ENCODE measurements at places on chromosomes 3 and 15. TPM values are rescaled to one million over a fixed set of nuclear protein-coding genes. Genes with fewer than 3 reads are reported as not detected.

DNA sequence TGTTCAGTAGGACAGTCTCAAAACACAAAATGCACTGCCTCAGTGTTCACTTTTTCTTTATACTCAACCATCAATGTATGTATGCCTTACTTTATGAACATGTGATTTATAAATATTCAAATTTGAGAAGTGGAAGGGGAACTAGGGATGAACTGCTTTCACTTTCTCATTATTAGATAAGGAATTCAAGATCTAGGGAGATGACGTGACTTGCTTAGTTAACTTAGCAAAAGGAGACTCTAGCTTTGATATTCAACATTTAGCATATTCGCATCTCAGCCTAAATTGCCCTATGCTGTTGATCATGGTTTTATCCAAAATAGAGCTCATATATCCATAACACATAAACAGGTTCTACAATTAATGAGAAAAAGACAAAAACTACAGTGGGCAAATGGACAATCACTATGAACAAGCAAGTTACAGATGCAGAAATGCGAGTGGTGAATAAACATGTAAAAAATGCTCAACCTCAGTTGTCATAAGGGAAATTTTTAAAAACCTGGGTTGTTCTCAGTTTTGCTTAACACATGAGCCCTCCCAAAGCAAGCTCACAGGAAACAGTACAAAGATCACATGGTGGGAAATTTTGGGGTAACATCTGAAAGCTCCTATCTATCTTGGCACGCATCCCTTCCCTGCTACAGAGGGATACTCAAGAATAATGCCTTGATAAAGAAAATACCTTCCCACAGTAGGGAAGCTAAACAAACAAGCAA lies 269.8 kb downstream of the THRB start:
- DNase-seq: no peak

DNA sequence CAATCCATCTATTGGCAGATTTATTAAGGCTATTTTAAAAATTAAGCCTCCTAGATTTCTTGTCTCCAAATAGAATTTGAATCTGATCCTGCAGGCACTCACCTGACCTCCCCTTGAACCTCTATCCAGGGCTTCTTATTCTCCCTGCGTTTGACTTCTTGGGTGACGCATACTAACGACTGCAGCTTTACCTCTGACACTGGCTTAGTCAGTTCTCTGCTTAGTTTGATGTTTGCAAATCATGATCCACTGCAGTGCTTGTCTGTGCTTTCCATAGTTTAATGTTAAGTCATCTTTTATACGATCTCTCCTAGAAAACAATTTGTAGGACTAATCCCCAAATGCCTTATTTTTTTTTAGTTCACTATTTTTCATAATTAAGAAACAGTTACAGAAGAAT lies 233.1 kb downstream of the ROBO1 start:
- no peak for DNase-seq

The CEP19 gene
- 1.5 TPM for total RNA-seq

DNA sequence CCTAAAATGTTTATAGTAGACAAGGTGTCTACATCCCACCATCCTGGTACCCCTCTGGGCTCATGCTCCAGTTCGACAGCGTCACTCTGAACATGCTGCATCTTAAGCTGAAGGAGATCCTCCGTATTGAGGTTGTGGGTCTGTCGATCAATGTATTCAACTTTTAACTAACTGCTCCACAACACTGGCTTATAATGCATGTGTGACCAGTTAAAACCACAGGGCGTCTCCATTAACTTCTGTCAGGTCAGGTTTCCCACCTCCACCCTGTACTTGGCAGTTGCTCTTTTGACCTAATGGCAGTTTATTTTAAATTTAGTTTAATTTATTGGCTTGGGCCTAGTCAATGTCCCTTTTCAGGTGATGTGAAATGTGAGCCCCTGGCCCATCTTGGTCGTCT lies 17.8 kb upstream of the RARRES1 start:
- no peak for DNase-seq

The CFAP100 gene
- total RNA-seq: not detected

DNA sequence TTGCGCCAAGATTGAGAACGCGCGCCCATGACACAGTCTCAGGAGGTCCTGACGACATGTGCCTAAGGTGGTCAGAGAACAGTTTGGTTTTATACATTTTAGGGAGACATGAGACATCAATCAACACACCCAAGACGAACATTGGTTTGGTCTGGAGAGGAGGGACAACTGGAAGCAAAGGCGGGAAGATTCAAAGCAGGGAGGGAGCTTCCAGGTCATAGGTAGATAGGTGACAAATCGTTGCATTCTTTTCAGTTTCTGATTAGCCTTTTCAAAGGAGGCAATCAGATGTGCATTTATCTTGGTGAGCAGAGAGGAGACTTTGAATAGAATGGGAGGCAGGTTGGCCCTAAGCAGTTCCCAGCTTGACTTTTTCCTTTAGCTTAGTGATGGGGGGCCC lies 828.4 kb upstream of the DPPA4 start:
- DNase-seq: peak; percentile 16

The PLA2G4F gene
- 0.16 TPM for total RNA-seq

The NDN gene
- 45.1 TPM for total RNA-seq

DNA sequence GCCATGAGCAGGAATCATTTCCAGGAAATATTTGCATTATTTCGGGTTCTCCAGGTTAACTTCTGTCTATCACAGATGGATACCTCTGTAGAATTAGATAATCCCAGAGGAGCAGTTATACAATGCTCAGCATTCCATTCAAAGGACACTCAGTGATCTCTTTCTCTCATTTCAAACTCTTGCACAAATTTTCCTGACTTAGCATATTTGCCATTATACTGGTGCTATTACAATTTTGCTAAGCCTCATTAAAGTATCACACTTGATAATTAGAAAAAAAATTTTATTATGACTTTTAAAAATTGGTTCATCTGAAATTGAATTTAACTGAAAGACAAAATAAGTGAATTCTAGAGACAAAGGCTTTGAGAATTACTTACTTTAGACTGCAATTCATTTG lies 469.0 kb downstream of the EPHA3 start:
- DNase-seq: no peak

DNA sequence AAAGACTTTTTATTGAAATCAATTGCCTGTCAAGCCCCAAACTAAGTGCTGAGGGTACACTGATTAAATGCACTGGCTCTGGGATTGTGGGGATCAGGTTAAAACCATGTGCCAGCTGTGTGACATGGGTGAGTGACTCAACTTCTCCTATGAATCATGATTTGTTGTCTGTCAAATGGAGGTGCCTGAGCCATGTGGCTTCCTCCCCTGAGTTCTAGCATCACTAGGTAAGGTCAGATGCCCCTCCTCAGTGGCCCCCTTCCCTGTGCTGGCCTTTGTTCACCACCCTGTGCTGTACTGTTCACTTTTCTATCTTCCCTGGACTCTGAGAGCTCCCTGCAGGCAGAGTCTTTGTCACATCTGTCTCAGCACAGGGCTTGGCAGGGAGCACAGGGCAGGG lies 43.6 kb upstream of the ATP2B2 start:
- DNase-seq: no peak

- no peak for DNase-seq
Observed at GRCh38 chr3:5195605-5196004, 8.1 kb downstream of the EDEM1 start.

DNA sequence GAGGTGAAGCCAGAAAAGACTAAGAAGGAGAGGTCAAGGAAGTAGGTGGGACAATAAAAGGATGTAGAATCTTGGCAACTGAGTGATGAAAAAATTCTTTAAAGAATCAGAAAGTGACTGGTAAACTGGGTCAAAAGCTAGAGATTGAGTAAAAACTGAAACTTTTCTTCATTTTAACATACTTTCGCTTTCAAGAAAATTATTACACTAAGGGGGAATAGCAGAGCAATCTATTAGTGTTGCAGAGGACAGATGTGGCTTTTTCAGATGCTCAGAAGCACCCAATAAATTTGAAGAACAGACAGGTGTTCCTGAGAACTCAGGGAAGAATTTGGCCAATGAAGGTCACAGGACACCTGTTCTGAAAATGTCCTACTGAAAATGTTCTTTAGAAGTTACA lies 805.4 kb upstream of the ALCAM start:
- no peak for DNase-seq

The PLIN1 gene
- 0.70 TPM for total RNA-seq

- DNase-seq: no peak
Observed at GRCh38 chr15:40650479-40650878, 44.5 kb upstream of the RAD51 start.

The GHSR gene
- not detected for total RNA-seq

The SUSD5 gene
- 1.6 TPM for total RNA-seq

GRCh38 chr15:44568338-44568737 lies 31.4 kb downstream of the EIF3J start:
- no peak for DNase-seq

The MAN2A2 gene
- total RNA-seq: 27.9 TPM

DNA sequence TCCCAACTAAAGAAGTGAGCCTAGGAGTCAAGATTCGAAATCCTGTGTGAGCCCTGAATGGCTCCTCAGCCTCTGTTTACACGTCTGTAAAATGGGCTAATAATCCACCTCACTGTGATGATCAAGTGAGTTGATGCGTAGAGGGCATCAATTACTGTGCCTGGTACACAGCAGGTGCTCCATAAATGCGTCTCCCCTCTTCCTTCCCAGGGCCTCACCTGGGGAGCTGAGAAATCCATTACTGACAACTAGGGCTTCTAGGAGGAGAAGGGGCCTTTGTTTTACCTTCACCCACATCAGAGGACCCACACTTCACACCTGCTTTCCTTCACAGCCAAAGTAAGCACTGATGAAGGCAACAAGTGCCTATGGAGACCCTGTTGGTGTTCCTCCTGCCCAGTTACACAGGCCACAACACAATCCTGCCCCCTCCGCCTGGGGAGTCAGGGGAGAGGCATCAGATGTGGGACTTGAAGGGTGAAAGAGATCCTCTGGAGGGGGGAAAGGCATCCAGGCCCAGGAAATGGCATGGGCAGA lies 1.4 kb downstream of the CIB2 start:
- no peak for DNase-seq

DNA sequence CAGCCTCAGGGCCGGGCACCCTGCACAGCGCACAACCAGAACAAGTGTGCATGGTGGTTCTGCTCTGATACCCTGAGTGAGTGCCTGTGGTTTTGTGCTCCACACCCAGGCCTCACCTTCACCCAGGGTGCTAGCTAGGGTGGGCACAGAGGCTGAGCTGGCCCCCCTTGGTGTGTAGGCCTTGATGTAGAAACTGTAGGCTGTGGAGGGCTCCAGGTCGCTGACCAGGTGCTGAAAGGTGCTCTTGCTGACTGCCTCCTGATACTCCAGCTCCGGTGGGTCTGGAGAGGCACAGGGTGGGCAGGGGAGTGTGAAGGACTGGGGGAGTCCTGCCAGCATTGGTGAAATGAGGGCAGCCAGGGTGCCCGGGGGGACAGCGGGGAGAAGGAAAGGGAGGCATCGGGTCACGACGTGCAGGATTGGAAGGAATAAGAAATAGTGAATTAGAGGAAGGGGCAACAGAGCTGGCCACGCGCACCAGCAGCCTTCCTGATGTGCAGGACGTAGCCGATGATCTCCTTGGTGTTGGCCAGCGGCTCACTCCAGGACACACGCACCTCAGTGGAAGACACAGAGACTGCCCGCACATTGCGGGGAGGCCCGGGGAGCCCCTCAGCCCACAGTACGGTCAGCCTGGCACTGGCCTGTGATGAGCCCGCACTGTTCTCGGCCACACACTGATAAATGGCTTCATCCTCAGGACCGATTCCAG lies 26.6 kb downstream of the RNU5B-1 start:
- DNase-seq: no peak

All from WTC11 (cell line).